Aorta (tissue), 5 donors: ENCODE measurements at places on chromosomes 1 and 21. TPM values are rescaled to one million over a fixed set of nuclear protein-coding genes. Genes with fewer than 3 reads are reported as not detected.

The CPTP gene
- 14.9 TPM for polyA plus RNA-seq

The NSL1 gene
- polyA plus RNA-seq, result 29.2 TPM

The DIRAS3 gene
- 9.3 TPM for polyA plus RNA-seq

The LCE2B gene
- not detected for polyA plus RNA-seq

The CTSE gene
- polyA plus RNA-seq, result 18.9 TPM

The DMBX1 gene
- polyA plus RNA-seq, result not detected

The CNR2 gene
- 0.13 TPM for polyA plus RNA-seq

The SLC35D1 gene
- 2.9 TPM for polyA plus RNA-seq

The CFHR5 gene
- not detected for polyA plus RNA-seq

The CFAP107 gene
- not detected for polyA plus RNA-seq

The FMOD gene
- 177 TPM for polyA plus RNA-seq

The SPATA21 gene
- 0.33 TPM for polyA plus RNA-seq

The IL20 gene
- polyA plus RNA-seq, result not detected

The FTCD gene
- polyA plus RNA-seq, result 8.7 TPM

The MAN1A2 gene
- polyA plus RNA-seq, result 6.3 TPM

The OLFM3 gene
- not detected for polyA plus RNA-seq

The ZNF683 gene
- polyA plus RNA-seq, result not detected

The GUCA2A gene
- polyA plus RNA-seq, result 29.8 TPM

The CASP9 gene
- polyA plus RNA-seq, result 25.3 TPM

The SPRR2A gene
- 0.95 TPM for polyA plus RNA-seq

The SH3BGRL3 gene
- 232 TPM for polyA plus RNA-seq

The NR5A2 gene
- not detected for polyA plus RNA-seq

The ORC1 gene
- polyA plus RNA-seq, result 0.28 TPM

The FLAD1 gene
- polyA plus RNA-seq, result 24.2 TPM

The KCNH1 gene
- not detected for polyA plus RNA-seq

The TMEM269 gene
- not detected for polyA plus RNA-seq

The ACOT11 gene
- 6.4 TPM for polyA plus RNA-seq

The RAB42 gene
- 1.1 TPM for polyA plus RNA-seq

The KRTAP19-3 gene
- not detected for polyA plus RNA-seq

The ATAD3C gene
- polyA plus RNA-seq, result 0.08 TPM

The BCL2L15 gene
- polyA plus RNA-seq, result 36.1 TPM

The FRRS1 gene
- 2.0 TPM for polyA plus RNA-seq
